ENCODE measurements at places on chromosomes 2 and 18. TPM values are rescaled to one million over a fixed set of nuclear protein-coding genes. Genes with fewer than 3 reads are reported as not detected.

Gene C1GALT1C1L
- 1.5 TPM for total RNA-seq

Gene PSMD1
- 127 TPM for total RNA-seq

Gene MRPL53
- 80.8 TPM for total RNA-seq

Gene PNKD
- 60.1 TPM for total RNA-seq

GRCh38 chr18:48780201-48780912 is 170.4 kb downstream of the SMAD7 start:
- no peaks in the 10 kb centered on the region for H3K36me3 ChIP-seq
- no peak for DNase-seq
- H3K27me3 ChIP-seq, result no peaks in the 10 kb centered on the region
- H3K27ac ChIP-seq, result no peak overlapping the region
- no peak overlapping the region for H3K4me3 ChIP-seq
- H3K4me1 ChIP-seq, result peaks cover 42% of the 10 kb centered on the region

- no peaks in the 10 kb centered on the region for H3K36me3 ChIP-seq
- no peaks in the 10 kb centered on the region for H3K4me1 ChIP-seq
- H3K27ac ChIP-seq, result no peak overlapping the region
- no peak for DNase-seq
- no peak overlapping the region for H3K4me3 ChIP-seq
- no peaks in the 10 kb centered on the region for H3K27me3 ChIP-seq
Observed at GRCh38 chr2:188130317-188130716, 161.4 kb upstream of the GULP1 start.

DNA sequence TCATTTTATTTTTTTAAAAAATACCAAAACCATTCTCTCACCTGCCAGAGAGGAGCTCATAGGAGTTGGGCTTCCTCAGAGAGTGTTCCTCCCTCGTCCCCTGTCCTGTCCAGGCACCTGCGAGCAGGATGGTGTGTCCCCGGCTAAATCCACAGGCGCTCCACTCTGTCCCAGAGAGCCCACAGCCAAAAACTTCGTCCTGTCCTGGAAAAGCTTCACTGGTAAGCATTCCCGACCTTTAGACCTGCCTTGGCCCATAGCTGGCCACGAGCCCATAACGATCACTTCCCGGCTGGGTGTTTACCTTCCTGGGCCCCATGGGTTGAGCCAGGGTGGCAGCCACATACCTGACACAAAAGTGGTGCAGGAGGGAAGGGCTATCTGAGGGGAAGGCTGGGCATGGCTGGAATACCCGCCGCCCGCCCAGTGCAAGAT is at the start of gene NGEF:
NGEF (minus strand) TSS at position 230 of the 435 bp plus-strand sequence. CDS start 38,366 bp downstream, outside the sequence.
- H3K4me3 ChIP-seq, result no peak within 1 kb of the TSS
- H3K36me3 ChIP-seq, result no peaks in the 10 kb centered on the region
- no peak within 1 kb of the TSS for H3K27ac ChIP-seq
- H3K4me1 ChIP-seq, result no peaks in the 10 kb centered on the region

GRCh38 chr2:73566288-73566878 is 75.8 kb downstream of the NAT8 start:
- no peak overlapping the region for H3K27ac ChIP-seq
- H3K36me3 ChIP-seq, result no peaks in the 10 kb centered on the region
- DNase-seq, result no peak
- no peak overlapping the region for H3K4me3 ChIP-seq
- H3K4me1 ChIP-seq, result no peaks in the 10 kb centered on the region
- no peaks in the 10 kb centered on the region for H3K27me3 ChIP-seq

DNA sequence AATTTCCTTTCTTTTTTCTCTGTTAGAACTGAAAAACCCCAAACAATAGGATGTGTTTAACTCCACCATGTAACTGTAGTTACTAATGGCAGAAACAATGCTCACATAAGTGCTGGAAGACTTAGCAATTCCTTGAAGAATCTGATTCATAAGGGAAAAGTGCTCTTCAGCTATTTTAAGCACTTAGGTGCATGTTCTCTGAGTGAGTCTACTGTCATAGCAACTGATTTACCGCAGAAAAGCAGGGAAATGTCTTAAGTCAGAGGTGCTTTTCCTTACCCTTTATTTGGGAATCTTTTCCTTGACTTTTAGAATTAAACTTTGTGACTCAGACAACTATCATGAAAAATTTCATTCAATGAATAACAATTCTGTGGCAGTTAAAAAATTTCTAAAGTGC is 65.4 kb upstream of the NABP1 start:
- DNase-seq, result no peak
- H3K27ac ChIP-seq, result no peak overlapping the region
- H3K4me3 ChIP-seq, result no peak overlapping the region
- no peaks in the 10 kb centered on the region for H3K36me3 ChIP-seq

All from K562 (cell line).